ENCODE measurements at places on chromosomes 12 and 14. TPM values are rescaled to one million over a fixed set of nuclear protein-coding genes. Genes with fewer than 3 reads are reported as not detected.

The SERPINA9 gene
- not detected for total RNA-seq

GRCh38 chr12:93322784-93323183, 54.9 kb upstream of the NUDT4 start:
- no peak for DNase-seq

GRCh38 chr12:106954462-106955376, 988 bp upstream of the TMEM263 start:
- DNase-seq: peak; percentile 69

The CACNA1C gene
- total RNA-seq: 3.6 TPM

The PRIMA1 gene
- 0.75 TPM for total RNA-seq

- no peak for DNase-seq
Observed at GRCh38 chr12:28027947-28028724, 55.6 kb upstream of the PTHLH start.

DNA sequence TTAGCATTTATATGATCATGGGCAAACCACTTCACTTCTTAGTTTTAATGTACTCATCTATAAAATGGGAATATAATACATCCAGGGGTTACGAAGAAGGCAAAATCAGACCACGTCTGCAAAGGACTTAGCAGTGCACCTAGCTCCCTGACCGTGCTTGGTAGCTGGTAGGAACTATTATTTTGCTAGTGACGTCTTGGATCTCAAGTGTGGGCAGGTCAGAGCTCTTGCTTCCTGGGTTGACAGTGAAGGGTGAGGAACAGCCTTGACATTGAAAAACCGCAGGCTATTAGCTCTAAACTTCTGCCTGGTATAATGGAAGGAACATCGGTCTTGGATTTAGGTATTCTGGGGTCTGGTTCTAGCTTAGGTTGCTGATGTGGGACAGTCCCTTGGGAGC, 89.3 kb upstream of the MED13L start:
- DNase-seq: no peak

Measured in muscle of leg (tissue), 16 donors.